ENCODE measurements at places on chromosomes 4 and X.

- peak; percentile 38 for DNase-seq
Observed at GRCh38 chr4:147590249-147590920, 26.8 kb upstream of the TMEM184C start.

- peak; percentile 82 for DNase-seq
Observed at GRCh38 chr4:37946503-37947179, 13.6 kb upstream of the PTTG2 start.

DNA sequence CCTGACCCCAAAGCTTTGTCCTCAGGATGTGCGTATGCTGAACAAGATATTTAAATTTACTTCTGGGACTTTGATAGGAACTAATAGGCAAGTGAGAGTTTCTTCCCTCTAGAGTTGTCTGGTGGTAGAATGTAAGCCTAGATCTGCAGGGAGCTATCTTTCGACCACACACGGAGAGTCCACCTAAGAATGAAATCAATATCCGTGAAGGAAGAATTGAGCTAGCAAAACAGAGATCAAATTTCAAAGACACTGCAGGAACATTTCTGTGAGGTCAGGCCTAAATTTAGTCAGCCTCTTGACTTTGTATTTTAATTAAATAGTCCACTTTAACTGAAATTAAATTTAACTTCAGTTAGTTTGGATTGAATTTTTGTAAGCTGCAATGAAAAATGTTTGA lies 871.3 kb downstream of the RAB28 start:
- no peak for DNase-seq

DNA sequence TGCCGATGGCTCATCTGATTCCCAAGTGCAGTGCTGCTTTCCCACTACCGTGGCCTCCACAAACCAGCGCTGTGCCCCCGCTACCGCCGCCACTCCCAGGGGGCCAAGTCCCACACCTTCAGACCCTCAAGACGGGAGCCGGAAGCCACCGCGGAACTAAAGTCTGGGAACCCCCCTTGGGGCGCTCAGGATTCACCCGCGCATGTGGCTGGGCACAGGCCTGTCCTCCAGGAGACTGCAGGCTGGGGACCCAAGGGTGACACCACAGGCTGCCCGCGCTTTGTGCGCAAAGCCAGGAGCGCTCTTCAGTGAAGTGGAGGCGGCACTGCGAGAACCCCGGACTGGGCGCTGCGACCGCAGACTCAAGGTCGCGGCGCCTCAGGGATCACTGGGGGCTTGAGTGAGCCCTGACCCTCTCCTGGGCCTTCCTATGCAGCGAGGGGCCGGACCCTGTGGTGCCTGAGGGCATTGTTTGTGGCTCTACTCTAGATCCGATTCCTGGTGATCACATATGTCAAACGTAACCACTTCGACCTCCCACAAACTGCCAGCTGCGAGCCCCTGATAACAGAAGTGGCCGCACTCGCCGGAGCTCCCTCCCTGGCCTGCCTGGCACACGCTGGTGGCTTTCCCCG lies 20.4 kb upstream of the TBC1D14 start:
- no peak for DNase-seq

- DNase-seq, result no peak
Observed at GRCh38 chr4:165514739-165515138, 135.9 kb downstream of the CPE start.

DNA sequence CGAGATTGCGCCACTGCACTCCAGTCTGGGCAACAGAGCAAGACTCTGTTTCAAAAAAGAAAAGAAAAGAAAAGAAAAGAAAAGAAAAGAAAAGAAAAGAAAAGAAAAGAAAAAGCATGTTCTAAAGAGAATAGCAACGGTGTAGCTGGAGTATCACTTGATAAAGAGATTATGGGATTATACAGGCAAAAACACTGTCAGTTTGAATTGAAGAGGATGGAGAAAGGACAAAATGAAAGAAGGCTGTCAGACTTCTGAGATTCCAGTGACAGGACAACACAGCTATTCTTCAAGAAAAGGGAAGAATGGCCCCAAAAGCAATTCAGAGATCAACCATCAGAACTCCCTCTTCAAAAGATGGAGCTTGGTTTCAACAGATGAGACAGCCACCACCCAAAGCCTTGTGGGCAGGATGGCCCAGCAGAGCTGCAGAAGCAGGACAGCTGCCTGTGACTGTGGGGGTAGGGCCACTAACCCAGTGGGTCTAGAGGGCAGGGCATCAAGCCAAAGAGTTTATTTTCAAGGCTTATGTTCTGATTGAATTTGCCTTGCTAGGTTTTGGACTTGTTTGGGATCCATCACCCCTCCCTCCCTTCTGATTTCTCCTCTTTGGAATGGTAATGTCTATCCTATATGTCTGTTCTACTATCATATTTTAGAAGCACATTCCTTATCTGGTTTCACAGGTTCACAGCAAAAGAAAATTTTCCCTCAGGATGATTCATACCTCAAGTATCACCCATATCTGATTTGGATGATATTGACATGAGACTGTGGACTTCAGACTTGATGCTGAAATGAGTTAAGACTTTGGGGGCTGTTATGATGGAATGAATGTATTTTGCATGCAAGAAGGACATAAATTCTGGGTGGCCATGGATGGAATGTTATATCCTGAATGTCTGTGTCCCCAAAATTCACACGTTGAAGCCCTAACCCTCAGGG lies 17.5 kb downstream of the RFC1 start:
- no peak for DNase-seq

GRCh38 chr4:15562114-15562513 lies 92.4 kb downstream of the CC2D2A start:
- no peak for DNase-seq

DNA sequence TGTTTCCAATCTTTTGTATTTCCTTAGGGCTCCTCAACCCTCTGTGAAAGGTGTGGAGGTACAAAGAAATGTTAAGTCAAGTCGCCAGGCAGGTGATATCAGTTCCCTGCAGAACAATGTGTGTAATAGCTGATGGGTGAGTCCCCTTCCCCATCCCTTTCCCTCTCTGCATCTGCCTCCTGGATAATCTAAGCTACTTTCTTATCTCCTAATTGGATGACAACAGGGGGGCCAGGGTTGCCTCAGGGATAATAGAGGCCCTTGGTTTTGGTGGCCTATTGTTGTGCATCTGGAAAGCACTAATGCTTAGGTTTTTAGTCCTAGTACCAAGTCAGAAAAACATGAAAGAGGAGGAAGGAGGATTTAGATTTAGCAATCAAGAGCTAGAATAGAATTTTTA lies 29.1 kb downstream of the MAGED1 start:
- DNase-seq, result no peak

GRCh38 chr4:184287697-184288255 lies 70.1 kb upstream of the ENPP6 start:
- no peak for DNase-seq

- DNase-seq, result no peak
Observed at GRCh38 chr4:71275004-71275403, 63.8 kb upstream of the SLC4A4 start.

GRCh38 chr4:24643774-24644520 lies 59.6 kb upstream of the DHX15 start:
- no peak for DNase-seq

DNA sequence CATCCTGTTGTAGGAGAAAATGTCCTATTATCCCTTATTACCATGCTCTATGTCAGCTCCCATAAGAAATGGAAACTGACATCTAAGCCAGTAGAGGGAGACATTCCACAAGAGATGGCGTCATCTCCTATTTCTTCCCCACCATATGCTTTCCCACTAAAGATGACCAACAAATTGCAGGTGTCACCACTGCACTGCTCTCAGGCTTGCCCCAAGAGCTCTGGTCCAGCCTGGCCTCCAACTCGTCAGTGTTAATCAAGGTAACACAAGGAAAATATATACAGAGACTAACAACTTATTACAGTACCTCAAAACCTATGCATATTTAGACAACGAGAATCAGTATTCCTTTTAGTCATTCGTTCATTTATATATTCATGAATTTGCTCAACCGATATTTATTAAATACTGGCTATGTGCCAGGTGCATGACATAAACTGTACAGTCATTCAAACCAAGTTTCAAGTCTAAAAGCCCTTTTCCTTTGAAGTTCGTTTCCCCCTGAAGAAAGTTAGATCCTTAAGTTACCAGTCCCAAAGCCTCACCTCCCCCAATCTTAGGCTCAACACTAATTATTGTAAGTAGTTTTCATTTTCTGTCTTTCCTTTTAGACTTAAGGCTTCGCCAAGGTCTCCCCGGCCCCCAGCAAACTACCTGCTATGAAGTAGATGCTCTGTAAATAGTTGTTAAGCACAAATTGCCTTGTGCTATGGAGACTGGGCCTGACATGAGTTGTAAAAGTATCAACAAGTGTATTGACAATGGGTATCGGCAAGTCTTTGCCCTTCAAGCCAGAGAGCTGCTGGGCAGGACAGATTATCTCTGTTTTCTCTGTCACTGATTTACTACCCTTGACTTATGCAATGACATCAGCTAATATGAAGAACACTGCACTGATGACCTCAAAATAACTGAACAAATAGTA lies 3.1 kb upstream of the FGB start:
- peak; percentile 25 for DNase-seq

- DNase-seq, result no peak
Observed at GRCh38 chr4:9979101-9979701, 42.1 kb downstream of the SLC2A9 start.

DNA sequence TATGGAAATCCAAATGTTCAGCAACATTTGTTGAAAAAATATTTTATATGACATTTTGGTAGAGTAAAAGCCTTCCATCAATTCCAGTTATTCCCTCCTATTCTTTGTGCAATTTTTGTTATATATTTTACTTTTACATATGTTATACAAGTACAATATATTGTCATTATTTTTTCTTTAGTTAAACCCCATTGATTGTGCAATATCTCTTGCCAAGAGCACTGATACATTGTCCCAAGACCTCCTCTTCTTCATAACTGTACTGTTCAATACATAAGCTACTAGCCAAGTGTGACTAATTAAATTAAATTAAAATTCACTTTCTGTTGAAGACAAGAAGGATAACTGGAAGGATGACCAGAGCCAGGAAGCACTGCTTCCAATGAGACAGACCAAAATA lies 527.5 kb downstream of the TMA16 start:
- DNase-seq, result no peak

DNA sequence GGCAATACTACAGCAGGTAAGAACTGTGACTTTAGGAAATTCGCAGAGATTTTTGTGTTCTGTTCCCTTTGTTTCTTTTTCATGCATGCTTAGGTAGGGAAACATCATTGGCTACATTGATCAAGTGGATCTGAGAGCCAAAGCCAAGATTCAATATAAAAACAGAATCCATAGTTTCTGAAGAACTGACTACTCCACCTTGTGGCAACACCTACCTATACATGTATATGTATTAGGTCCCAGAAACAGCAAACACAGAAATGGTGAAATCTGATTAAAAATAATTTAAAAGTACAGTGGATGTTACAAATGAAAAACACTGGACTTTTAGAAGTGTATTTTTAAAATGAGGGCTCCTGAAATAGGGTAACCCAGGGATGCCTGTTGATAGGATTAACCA lies 322.6 kb upstream of the MAOA start:
- no peak for DNase-seq

GRCh38 chr4:138348055-138348454 lies 105.9 kb upstream of the SLC7A11 start:
- DNase-seq, result peak; percentile 81

DNA sequence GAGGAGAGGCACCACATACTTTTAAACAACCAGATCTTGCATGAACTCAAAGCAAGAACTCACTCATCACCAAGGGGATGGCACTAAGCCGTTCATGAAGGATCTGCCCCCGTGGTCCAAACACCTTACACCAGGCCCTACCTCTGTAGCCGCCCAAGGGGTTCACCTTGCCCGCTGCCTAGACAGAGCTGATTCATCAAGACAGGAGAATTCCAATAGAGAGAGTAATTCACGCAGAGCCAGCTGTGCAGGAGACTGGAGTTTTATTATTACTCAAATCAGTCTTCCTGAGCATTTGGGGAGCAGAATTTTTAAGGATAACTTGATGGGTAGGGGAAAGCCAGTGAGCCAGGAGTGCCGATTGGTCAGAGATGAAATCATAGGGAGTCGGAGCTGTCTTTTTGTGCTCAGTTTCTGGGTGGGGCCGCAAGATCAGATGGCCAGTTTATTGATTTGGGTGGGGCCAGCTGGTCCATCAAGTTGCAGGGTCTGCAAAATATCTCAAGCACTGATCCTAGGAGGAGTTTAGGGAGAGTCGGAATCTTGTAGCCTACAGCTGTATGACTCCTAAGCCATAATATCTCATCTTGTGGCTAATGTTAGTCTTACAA lies 364.7 kb downstream of the PCDH7 start:
- DNase-seq, result no peak

DNA sequence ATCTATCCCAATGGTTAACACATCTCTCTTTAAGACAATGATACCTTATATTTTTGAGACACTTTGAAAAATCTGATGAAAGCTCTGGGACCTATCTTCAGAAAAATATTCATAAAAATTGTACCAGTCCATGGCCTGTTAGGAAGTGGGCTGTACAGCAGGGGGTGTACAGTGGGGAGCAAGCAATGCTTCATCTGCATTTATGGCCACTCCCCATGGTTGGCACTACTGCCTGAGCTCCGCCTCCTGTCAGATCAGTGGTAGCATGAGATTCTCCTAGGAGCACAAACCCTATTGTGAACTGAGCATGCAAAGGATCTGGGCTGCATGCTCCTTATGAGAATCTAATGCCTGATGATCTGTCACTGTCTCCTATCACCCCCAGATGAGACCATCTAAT lies 42.6 kb downstream of the C4orf51 start:
- DNase-seq, result no peak

- DNase-seq, result no peak
Observed at GRCh38 chrX:55033429-55033828, 2.7 kb upstream of the ALAS2 start.

DNA sequence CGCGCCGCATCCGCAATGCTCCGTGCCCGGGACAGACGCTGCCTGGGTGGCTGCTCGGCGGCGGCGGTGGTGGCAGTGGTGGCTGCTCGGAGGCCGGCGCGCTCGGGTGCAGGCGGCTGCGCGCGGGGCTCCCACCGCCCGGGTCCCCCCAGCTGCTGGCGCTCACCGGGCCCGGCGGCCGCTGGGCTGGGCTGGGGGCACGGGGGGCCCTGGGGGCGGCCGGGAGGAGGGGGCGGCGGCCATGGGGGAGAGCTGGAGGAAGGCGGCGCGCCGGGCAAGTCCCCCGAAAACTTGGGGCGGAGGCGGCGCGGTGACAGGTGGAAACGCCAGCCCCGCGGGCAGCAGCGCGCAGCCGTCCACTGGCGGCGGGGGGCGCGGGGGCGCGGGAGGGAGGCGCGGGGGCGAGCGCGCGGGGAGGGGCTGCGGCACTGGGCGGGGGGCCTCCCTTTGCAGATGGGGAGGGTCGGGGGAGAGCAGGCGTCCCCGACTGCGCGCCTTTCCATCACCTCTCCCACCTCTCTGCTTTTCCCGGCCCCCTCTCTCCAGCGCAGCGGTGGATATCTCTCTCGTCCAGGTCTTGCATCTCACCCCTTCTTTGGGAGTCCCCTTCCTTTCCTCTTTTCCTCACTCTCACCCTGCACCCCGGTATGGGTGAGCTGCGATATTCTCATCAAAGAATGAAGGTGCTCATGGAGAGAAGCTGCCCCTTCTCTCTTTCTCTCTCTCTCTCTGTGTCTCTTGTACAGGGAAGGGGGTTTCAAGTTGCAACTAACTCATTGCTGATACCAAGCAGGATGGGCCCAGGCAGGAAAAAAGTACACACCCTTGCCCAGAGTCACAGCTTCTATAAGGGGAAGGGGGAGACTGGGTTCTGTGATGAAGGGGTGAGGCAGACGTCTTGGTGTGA lies 83.7 kb upstream of the DHRSX start:
- DNase-seq, result no peak

GRCh38 chr4:101191302-101192098 lies 155.8 kb downstream of the PPP3CA start:
- DNase-seq, result no peak
